Activated naive CD4-positive, alpha-beta T cell (primary cell): ENCODE measurements at places on chromosomes 6 and 20.

- no peak for DNase-seq
Measured at GRCh38 chr6:3205913-3206312, 21.5 kb downstream of the TUBB2B start.

DNA sequence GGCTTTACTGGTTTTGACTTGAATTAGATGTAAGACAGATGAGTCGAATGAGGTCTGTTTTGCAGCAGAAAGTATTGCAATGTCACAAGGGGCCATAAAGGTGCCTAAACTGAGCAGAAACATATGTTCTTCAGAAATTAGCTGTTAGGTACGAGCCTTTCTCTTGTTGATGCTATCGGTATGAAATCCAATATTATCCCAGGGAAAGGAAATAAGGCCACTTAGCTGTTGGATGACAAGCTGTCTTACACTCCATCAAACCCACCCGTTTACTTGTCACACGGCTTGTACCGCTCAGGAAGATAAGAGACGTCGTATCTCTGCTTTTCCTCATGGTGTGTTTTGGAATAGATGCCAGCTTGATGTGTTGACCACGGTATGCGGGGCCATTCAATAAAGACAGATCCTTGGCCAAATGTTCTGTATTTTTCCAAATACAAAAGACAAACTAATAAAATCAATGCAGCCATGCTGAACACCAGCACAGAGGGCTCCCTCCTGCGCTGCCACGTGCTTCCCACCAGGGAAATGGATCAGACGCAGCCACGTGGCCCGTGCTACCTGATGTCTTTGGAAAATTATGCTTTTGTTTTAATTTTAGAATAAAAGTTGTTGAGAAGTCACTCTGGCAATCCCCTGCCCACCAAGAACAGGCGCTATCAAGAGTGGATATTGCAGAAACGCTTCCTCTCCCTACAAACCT, 255.9 kb upstream of the SULF2 start:
- DNase-seq, result no peak

GRCh38 chr20:50418890-50419642, 91.1 kb upstream of the PTPN1 start:
- no peak for DNase-seq

GRCh38 chr6:119079283-119079809, 882 bp upstream of the FAM184A start:
- DNase-seq, result no peak

DNA sequence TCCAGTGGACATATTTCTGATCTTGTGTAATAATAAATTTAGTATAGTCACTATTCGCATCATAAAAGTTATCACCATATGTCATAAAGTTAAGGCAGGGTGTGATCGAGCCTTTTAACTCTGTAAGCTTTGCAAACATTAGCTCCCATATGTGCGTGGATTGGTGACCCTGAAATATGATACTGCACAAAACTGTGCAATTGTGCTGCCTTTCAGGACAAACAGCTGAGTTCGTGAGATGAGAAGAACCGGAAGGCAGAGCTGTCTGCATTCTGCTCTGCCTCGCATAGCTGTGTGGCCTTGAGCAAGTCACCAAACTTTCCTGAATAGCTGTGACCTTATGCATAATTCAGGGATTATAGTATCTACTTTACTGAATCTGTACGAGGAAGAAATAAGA, 3.2 kb upstream of the PLEKHG1 start:
- DNase-seq, result no peak

GRCh38 chr6:87436435-87436834, 28.7 kb downstream of the CFAP206 start:
- no peak for DNase-seq

DNA sequence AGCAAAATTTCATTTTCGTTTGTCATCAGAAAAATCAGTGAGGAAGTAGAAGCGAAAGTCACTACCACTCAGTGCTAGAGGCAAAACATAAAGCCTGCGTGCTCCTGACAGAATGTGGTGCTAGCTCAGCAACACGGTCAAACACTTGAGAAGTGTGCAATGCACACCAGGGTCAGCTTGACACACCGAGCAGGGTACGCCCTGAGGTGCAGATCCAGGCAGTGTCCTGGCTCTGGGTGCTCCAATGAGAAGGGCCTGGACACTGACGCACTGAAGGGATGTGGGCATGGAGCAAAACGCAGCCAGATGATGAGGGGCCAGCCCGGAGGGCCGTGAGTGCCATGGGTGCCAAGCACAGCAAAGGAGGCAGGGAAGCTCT, 5.9 kb downstream of the RNASET2 start:
- no peak for DNase-seq

DNA sequence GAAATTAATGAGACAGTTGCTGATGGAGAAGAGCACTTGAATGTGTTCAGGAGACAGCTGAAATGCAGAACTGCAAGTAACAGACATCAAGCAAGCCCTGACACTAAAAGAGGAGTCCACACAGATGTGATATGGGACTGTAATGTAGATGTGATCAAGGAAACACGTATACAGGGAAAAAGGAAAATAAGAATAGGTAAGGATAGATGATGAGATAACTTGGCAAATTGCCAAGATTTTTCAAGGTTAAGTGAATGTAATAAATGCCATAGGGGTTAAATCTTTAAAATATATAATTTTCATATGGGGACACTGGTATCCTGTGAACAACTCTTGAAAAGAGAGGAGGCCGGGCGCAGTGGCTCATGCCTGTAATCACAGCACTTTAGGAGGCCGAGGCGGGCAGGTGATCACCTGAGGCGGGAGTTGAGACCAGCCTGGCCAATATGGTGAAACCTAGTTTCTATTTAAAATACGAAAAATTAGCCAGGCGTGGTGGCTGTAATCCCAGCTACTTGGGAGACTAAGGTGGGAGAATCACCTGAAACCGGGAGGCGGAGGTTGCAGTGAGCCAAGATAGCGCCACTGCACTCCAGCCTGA, 7.2 kb upstream of the SNX14 start:
- DNase-seq, result no peak

- DNase-seq, result no peak
Measured at GRCh38 chr6:31920811-31921210, 6.7 kb upstream of the C2 start.

DNA sequence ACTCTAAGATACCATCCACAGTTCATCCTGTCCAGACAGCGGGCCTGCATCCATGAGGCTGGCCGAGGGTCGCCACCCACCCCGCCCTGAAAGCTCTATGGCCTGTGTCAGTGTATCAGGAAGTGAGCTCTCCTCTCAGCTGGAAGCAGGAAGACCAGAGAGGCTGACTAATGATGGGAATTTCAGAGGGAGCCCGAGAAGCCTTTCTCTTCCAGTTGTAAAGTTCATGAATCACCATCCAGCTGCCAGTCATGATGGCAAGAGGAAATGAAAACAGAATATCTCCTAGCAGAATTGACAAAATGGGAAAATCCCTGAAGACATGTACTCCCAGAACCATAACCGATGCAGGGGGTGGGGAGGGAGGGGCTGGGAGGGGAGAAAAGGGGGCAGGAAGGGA, 109.6 kb upstream of the RPS6KA2 start:
- DNase-seq, result no peak

DNA sequence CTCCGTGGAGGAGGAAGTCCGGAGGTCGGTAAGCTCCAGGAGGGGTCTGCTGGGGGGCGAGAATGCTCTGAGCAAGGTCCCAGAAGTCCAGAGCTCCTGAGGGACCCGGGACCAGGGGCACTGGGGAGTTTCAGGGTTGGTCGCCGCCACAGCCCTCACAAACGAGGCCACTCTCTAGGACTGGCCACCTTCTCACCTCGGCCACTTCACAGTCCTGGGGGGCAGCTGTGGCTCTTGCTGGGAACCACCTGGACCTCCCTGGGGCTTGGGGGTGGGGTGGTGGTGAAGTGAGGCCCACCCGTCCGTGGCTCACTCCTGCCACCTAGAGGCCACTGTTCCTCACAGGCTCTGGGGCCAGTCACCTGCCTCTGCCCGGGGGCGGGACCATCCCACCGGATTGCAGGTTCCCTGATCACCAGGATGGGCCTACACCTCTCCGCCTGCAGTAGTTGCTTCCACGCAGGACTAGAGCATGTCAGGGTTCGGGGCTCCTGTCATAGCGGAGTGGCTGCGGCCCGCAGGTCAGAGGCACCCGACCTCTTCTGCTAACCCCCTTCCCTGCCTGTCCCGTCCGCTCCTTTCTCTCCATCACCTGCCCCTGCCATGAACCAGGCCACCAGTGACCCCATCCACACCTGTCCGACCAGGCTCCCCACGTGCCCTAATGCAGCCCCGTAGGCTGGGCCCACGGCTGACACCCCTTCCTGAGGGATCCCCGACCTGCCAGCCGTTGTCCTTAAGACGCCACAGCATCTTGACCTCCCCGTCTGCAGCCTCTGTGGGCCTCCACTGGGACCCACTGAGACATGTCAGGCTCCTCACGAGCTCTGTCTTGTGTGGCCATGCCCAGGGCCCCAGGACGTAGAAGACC, 5.1 kb upstream of the TCEA2 start:
- peak; percentile 70 for DNase-seq

- no peak for DNase-seq
Measured at GRCh38 chr6:45709781-45710220, 305.9 kb downstream of the CLIC5 start.

DNA sequence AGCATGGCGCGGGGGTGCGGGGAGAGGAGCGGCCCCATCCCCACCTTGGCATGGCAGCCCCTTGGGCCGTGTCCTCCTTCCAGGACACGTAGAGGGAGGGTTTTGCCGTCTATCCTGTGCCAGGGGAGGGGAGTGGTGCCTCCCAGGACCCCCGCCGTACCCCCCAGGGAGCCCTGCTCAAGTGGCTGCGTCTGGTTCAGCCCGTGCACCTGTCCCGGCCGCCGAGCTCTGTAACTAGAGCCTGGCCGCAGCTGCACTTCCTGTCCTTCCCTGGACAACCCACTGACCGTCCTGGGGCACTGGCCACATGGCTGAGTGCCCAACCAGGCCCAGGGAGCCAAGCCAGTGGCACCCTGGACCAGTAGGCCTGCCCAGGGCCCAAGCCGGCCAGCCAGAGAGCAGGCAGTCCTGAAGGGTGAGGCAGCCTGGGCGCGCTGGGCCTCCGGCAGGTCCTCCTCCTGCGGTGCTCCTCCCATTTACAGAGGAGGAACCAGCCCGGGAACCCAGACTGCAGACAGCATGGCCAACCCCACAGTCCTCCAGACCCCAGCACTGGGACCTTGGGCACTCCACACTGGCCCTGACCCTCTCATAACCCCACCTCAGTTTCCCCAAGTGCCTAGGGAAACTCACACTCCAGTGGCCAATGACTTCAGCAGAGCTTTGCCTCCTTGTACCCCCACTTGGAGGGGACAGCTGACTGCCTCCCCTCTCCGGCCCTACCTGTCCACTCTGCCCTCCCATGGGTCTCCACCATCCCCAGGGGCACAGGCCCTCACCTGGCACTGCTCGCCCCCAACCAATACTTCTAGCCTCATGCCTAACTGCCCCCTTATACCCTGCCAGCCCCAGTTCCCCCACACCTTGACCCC, 8.7 kb downstream of the LAMA5 start:
- no peak for DNase-seq

DNA sequence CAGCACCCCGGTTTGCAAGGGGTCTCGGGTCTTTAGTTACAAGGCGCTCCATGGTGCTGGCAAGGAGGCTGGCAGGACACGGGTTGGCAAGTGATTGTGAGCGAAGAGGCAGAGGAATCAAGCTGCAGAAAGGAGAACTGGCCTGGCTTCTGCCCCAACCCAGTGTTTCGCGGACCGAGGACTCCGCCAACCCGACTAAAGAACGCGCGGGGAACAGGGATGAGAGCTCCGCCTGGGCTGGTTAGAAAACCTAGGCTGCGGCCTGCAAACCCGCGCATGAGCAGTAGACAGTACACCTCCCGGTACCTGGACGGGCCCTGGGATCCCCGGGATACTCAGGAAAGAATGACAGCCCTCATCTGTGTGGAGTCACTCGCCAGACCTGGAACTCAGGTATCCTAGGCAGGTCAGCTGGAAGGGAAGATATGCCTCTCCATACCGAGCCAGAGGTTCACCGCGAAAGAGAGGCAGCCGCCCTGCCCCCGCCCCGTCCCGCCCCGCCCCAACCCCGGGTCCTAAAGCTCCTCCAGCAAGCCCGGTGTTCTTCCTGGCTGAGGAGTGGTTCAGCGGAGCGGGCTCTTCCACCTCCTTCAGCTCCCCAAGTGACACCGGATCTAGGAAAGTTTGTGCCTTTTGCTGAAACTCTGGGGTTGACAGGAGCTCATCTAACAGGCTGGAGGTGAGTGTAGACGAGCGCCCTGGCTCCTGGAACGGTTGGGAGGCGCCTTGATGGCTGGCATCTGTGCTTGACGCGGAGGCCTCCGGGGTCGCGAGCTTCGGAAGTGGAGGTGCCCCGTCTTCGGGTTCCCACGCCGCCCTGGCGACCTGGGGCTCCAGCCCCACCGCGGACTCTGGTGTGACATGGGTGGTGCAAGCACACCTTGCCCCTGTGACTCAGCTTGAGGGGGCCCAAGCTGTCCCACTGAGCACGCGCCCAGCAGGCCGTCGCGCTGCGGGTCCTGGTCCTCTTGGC, 1847.3 kb upstream of the DEFB115 start:
- no peak for DNase-seq

GRCh38 chr6:159416891-159417560, 247.8 kb downstream of the FNDC1 start:
- DNase-seq, result no peak

GRCh38 chr6:21666201-21666691, 72.7 kb downstream of the SOX4 start:
- no peak for DNase-seq

GRCh38 chr6:37819802-37820717, 533 bp downstream of the ZFAND3 start:
- DNase-seq, result no peak

DNA sequence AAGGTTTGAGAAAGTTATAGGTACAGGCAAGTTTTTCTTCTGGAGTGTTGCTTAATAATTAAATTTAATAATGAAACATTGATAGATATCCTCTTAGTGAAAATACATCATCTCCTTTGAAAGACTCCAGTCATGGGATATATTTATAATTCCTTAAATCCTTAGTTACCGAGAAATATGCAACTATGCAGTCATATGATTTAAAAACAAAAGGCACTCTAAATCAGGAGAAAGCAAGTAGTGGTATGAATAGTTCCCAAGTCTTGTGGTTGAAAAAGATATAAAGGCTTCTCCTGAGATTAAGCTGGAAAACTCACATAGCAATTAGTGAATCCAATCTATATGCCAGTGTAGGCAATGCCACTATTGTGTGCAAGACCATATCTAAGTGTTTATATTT, 475.4 kb downstream of the EYS start:
- no peak for DNase-seq

DNA sequence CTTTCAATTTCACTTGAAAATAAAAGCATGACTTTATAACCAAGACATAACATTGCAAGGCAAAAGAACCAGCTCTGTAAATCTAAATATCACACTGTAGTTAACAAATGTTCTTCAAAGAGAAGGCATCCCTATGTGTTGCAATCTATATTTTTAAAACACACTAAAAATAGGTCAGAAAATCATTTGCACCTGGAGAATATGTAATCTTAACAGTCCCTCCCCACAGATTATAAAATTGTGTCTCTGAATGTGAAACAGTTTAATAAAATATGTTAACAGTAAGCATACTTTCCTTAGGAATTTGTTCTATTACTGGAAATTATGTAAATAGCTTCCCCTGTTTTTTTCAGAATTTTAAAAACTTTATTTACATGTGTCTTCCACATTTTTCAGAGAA, 351.9 kb downstream of the COL12A1 start:
- DNase-seq, result no peak
